ENCODE measurements at places on chromosomes 7 and 10.

- no peak for DNase-seq
Measured at GRCh38 chr7:108097703-108098102, 32.5 kb downstream of the LAMB4 start.

DNA sequence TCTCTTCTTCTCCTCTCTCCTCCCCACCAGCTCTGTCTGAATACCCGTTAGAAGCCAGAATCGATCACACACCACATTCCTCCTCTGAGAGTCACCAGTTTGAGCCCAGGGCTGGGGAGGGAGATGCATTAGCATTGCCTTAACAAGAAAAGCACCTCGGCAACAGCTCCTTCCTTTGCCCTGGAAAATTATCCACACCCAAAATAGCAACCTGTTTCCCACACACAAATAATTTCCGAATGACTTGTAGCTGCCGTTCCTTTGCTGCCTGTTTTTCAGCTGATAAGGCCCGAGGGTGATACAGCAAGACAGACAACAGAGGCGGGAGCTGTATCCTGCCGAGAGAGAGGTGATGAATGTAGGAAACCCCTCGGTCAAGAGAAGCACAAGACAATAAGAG is 91.3 kb downstream of the CPXM2 start:
- no peak for DNase-seq

DNA sequence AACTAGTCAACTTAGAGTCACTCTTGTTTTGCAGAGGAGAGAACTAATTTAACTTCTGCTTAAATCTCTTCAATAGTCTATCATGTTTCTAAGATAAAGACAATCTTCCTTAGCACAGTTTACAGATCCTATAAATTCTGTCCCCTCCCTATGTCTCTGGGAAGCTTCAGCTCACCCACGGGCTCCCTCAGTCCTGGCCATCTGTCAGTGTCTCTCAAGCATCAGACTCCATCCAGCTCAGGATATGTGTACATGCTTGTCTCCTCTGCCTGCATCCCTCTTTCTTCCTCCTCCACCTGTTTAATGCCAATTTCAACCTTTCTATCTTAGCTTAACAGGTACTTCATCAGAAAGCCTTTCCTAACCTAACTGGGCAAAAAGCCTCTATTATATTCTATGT is 177.1 kb upstream of the PTER start:
- no peak for DNase-seq

GRCh38 chr7:150971242-150972022 is 6.7 kb downstream of the KCNH2 start:
- DNase-seq: no peak

DNA sequence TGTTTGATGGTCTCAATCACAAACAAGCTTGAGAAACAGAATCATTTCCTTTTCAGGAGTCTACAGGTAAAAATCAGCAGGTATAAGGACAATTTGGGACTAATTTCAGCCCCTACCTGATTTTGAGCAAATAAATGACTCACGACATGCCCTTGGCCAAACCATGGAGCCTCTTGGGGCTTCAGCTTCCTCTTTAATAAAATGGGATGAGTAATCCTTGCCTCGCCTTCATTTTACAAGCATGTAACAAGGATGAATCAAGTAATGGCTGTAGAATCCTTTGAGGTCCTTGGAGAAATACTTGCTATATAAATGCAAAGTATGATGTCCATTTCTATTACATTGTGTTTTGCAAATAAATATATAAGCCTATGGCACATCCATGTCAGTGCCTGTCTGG is 212.8 kb upstream of the PODXL start:
- DNase-seq: no peak

DNA sequence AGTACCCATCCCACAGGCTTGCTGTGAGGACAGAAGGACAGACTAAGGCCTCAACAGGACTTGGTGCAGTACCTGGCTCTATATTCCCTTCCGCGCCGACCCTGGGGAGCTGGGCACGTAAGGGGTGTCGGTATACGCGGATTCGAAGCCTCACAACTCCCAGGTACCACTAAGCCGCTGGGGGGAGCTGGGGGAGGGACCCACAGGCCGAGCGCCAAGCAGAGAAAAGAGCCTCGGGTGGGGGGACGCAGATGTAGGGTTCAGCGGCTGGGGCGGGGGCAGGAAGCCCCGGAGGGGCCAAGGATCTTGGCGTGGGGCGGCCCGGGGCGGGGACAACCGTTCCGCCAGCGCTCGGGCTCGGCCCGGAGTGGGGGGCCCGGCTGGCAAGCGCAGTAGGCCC is 126.4 kb upstream of the ZNF746 start:
- DNase-seq: no peak

Data from AG04450 (cell line).